ENCODE measurements at places on chromosomes 2 and 18.

- DNase-seq, result no peak
Measured at GRCh38 chr2:96651793-96652192, 9.2 kb downstream of the FER1L5 start.

GRCh38 chr2:12759248-12759647, 42.5 kb downstream of the TRIB2 start:
- no peak for DNase-seq

GRCh38 chr2:143575340-143575739, 446.1 kb downstream of the ARHGAP15 start:
- no peak for DNase-seq

DNA sequence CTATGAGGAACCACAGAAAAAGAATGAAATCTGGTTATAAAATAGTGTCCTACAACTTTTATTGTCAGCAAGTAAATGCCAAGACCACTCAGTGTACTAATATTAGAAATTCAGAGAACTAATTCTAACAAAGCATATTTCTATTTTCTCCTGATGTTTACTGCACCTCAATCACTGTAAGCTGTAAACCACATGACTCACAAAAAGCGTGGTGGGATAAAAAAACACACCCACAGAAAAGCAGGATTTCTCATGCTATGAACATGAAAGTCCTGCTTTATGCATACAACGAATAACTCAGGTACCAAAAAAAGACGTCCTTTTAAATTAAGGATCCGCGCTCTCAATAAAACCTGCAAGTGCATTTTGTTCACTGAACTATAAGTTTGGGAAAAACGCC, 797 bp downstream of the TXNL4A start:
- no peak for DNase-seq

DNA sequence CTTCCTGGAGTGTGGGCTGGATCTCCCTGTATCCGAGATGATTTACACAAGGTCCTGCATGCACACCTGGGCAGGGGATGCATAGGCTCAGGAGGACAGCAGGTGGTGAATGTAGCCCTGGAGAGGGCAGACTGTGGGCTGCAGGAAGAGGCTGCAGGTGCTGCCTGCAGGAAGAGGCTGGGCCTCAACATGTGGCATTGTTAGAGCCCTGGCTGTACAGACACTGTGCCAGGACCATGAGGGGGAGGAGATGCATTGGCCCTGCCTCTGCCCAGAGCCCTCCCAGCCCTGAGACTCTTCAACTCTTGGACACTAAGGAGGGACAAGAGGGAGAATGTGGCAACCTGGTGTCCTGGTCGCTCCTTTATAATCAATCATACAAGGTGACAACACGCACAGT, 392.8 kb downstream of the TNS1 start:
- DNase-seq, result no peak

DNA sequence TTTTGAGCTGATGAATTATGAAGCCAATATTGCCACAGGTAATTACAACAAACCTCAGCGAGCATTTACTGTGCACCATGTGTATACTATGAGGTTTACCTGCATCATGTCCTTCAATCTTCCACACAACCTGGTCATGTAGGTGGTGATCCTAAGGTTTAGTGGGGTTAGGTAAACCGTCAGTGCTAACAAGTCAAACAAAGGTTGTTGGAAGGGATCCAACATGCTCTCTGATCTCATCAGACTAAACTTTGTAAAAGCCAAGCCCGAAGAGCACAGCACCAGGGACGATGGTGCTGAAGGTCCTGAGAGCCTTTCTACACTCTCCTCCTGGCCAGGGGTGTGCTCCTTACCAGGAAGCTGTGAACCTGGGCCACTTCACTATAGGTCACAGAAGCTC, 29.4 kb downstream of the SH3YL1 start:
- no peak for DNase-seq

GRCh38 chr2:25424426-25425028, 82.8 kb upstream of the DNMT3A start:
- no peak for DNase-seq

Measured in stimulated activated CD8-positive, alpha-beta memory T cell treated with anti-CD3 and anti-CD28 coated beads, Interleukin-4, amount 100 ng/mL, for 48 hours (primary cell).